ENCODE measurements at places on chromosomes 3 and 15.

DNA sequence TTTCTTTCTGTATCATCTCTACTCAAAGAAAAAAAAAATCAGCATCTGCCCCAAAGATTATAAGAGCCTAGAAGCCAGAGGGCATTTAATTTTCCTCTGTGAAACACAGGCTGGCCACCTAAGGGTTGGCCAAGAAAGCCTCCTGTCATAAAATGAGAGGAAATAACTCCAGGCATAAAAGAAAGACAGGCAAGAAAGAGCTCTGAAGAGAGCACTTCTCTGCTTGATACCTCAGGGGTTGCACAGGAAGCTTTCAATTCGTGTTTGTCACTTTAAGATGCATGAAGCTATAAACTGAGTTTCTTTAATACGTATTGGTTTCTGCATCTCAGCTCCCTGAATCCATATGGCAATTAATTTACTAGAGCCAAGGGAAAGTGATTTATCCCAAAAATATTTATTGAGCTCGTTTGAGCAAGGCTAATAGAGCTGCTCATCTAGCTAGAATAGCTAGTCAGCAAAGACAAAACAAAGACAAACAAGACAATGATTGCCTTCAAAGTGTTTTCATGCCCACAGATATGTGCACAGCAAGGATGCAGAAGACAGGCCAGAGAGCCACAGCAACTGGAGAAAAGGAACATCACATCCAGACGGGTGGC lies 35.5 kb downstream of the ATP8B4 start:
- DNase-seq = no peak

DNA sequence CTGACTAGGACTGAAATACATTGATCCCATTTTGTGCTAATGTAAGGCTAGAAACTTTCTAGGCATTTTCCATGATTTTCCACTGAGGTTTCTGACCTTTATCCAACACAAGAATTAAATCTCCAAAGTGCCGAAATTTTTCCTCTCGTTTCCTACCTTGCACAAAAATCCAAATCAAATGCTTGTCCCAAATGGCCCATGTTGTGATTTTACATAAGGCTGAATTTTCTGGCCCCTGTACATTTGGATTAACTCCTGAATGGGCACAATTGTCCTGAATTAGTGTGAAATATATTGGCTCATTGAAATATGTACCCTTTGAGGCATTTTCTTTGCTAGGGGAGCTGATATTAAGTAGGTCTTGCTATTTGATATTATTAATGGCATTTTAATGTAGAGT lies 105.6 kb upstream of the CBLB start:
- DNase-seq = no peak

- DNase-seq = no peak
Measured at GRCh38 chr3:44862226-44862637, 520 bp downstream of the TMEM42 start.

DNA sequence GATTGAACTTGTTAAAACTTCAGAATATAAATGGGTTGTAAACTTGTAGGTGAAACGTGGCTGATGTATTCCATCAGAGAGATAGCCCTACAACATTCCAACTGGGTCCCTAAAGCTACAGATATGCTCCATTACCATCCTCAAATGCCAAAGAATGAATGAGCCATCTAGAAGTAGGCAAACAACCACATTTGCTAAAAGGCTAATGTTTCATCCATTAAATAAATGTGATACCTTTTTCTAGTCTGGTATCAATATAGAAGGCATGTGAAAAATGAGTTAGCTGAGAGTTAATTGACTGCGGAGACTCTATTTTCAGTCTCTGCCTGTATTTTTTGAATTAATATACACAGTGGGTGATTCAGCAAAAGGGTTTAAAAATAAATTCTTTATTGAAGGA lies 203.8 kb downstream of the RBMS3 start:
- no peak for DNase-seq

DNA sequence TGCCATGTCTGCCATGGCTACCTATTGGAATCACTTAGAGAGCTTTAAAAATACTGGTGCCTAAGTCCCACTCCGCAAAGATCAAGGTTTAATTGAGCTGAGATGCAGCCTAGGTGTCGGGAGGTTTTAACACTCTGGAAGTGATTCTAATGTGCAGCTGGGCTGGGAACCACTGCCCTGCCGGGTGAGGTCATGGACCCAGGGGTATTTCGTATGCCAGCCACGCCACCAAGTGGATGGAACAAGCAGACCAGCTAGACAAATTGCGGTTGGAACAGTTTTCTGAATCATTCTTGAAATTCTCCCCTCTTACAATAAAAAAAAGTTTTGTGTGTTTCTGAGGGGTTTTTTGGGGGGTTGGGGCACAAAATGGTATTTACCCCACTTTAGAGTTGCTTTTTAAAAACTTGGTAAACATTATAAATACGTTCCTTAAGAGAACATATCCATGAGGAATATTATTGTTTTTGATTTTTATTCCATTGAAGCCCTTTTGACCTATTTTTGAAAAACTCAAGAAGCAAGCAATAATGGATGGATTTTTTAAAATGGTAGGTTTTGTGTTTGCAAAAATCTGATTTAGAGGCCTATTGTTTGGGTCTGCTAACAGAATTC lies 66.2 kb upstream of the CSTA start:
- peak; percentile 56 for DNase-seq
